ENCODE measurements at places on chromosomes 1 and 21.
A peak's percentile ranks its signal among the peaks of the same experiment; 100 is the strongest.

DNA sequence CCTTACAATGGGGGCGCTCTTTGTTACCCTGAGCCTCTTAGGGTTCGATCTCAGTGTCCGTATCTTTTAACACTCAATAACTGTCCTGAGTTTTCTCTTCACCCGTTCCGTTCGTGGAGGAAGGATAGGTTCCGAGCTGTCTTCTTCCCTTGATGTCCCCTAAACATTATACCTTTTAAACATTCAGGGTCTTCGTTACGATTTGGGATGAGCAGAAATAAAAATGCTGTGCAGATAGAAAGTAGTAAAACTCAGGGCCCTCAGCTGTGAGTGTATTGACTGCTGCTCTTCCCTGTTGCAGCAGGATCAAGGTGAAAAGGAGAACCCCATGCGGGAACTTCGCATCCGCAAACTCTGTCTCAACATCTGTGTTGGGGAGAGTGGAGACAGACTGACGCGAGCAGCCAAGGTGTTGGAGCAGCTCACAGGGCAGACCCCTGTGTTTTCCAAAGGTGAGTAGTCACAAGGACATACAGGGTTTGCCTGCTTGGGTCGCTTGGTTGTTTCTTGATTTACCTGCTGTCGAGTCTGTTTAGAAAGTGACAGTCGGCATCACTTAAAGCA lies 784 bp downstream of the RPL11 start:
- DNase-seq = no peak

DNA sequence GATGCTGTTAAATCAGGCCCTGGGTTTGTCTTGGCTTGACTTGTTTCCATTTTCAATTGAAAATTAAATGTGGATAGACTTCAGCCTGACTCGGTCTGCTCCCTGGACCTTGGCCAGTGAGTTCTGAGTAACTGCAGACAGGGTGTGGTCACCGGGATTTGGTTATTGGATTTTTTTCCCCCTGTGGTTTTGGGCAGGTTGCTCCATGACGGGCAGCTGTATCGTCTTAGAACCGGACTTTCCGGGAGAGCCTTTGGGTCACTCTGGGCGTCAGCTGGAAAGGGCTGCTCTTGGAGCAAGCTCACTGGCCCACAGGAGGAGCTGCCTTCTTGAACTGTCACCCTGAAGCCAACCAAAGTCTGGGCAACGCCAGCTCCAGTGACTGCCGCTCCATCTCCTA lies 75.0 kb downstream of the CLIC6 start:
- no peak for DNase-seq

DNA sequence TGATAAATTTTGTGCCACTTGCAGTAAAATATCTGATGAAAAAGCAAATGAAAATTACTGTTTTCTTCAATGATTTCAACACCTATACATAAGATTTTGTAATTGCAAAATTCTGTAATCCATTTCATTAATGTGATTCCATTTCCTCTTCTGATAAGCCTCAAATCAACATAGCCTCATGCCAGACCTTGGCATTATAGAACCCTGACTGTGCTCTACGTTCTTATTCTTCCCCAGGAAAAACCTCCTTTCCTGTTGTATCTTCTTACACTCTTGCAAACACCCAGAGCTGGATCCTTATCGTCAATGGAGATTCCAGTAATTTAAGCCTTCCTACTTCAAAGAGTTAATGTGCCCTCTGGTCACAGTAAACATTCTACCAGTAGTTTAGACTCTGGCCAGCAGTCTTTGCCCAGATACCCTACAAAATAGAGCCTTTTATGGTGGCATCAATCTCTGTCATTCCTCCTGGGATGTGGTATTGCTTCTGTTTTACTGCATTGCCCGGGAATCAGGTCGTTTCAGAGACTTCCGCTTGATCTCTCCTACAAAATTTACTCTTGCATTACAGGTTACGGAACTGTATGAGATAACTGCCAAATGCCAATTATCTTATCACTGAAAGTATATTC lies 48.5 kb upstream of the CHRM3 start:
- DNase-seq = no peak

DNA sequence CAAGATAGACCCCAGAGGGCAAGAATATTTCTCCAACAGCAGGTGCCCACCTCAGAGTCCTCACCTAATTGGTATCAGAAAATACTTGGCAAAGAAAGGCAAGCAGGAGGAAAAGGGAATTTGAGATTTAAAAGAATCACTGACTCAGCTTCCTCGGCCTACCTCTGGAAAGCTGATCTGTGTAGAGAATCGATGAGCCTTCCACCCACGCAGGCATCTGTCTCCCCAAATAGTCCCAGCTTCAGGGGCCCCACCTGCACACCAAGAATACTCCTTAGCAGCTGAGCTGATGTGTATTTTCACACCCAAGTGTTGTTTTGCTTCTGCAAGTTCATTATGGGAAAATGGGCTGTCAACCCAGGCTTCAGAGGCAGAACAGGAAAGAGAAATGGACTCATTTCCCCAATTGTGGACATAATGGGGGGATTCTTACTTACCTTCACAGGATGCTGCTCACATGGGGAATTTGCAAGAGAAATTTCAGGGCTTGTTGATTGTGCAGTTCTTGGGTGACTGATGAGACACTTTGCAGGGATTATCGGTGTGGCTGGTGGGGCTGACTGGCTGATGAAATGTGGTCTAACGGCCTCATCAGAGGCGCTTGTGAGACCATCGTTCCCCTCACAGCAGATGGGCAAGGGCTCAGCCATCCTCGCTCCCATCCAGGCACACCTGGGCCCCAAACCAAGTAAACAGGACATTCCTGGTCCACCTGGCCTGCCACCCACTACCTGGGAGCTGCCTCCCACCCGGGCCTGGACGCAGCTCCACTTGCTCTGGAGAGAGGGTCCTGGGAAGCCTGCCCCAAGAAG lies 436.3 kb downstream of the PTPRU start:
- DNase-seq = no peak

GRCh38 chr1:208243967-208244916 lies at the start of gene PLXNA2:
TSS of gene PLXNA2 (minus strand) at chr1:208244384. CDS start at chr1:208217922, 26,462 bp downstream.
- peak; percentile 38 for DNase-seq

GRCh38 chr1:22188914-22189313 lies 46.0 kb upstream of the WNT4 start:
- no peak for DNase-seq

DNA sequence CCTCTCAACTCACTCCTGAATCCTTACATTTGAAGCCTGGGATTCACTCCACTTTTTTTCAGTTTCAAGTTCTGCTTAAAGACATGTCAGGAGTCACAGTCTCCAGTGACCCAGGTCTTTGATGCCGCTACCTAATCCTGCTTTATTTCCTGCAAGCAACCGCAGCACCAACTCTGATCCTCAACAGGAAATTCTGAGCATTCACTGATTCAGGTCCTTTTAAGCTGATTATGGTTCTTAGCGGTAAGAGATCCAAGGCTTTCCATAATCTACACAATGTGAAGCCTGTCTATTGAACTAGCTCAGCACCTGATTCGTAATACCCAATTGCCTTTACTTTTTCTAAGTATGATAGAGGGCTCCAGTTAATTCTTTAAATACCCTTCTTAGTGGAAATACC lies 43.7 kb upstream of the PIGC start:
- no peak for DNase-seq

DNA sequence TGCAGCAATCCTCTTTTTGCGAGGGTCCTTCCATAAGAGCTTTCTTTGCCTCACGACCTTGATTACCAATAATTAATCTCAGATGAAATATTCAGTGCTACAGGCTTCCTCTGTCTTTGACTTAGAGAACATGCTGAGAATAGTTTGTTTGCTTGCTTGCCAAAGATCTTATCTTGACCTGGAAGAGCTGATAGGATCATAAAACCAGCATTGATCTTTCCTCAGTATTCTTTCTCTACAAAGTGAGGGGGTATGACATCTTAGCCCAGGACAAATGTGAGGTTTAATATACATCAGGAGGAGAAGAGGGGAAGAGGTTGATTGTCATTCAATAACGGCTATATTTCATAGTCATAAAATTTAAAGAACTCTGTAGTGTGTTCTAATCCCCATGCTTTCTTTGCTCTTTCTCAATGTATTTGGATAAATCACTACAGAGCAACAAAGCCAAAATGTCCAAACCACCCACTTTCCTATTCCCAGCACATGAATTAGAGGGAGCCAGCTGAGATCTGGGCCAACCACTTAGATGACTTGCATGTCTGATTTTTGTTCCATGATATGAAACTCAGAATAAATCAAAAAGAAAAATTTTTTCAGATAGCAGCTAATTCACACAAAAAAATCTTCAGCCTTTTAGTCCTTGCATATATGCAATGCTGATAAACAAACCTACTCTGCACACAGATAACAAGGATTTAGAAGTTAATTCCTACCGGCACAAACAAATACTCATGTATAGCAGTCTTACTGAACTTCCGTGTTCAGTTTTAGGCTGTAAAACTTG lies 50.5 kb upstream of the IPO9 start:
- no peak for DNase-seq

DNA sequence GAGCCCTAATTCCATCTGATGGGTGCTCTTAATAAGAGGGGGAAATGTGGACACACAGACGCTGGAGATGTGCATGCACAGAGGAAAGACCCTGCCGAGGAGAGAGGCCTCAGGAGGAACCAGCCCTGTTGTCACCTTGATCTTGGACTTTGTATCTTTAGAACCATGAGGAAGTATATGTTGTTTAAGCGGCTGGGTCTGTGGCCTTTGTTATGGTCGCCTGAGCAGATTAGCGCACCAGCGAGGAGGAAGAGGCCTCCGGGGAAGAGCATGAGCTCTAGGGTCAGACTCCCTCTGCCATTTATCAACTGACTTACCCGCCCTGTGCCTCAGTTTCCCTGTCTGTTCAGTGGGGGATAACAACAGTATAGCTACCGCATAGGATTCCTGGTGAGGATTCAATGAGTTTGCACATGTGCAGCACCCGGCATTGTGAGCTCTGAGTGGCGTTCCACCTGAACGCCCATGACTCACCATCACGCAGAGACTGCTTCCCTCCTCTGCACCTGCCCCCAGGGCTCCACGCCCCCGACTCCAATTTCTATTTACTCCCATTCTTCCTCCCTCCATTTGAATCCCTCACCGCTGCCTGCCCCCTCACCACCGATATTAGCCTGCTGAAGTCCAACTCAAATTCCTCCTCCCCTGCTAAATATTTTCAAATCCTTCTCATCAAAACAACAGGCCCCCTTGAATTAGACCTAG lies 67.2 kb downstream of the ATP5PO start:
- no peak for DNase-seq

- peak; percentile 66 for DNase-seq
Observed at GRCh38 chr1:110880708-110881374, 7.9 kb downstream of the CD53 start.

DNA sequence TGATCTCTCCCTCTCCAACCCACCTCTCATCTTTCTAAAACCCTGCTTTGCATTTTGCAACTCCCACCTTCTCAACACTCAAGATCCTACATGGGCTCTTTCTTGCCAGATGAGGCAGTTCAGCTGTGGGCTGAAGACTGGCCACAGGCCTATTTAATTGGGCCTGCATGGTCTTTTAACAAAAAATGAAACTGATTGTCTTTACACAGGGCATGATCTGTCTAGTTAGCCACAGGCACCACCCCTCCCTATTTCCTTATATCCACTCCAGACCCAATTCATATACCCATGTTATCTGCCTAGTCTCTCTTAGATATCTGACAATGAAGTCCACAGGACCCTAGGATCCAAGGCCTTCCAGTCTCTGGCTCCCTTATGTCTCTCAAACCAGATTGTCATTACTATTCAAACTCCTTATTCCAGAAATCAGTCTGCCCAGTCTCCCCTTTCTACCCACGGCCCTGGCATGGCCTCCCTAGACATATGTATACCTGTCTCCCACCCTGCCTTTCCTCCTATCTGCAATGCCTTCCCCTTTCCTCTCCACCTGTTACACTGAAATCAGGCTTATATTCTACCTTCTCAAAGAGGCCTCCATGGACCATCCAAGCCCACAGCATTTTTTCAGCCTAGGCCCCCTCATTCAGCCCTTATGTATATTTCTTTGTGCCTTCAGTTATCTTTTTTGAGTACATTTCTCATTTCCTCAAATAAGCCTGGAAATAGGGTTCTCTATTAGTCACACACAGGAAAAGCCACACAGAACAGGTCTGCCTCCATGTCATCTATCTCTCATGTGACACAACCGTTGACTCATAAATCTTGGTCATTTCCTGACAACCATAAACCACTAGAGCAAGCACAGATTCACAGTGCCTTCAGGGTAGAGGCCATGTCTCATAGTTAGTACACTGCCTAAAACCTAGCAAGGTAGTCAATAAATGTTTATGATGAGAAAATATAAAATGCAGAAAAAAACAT lies 39.0 kb downstream of the LPAR3 start:
- DNase-seq = peak; percentile 65

GRCh38 chr1:59678040-59678439 lies 136.7 kb upstream of the HOOK1 start:
- DNase-seq = no peak

GRCh38 chr1:17273096-17273495 lies 24.2 kb downstream of the PADI3 start:
- no peak for DNase-seq

GRCh38 chr21:46211786-46212720 lies 16.5 kb downstream of the LSS start:
- DNase-seq = no peak

- DNase-seq = no peak
Observed at GRCh38 chr21:40667967-40668366, 179.0 kb downstream of the DSCAM start.

DNA sequence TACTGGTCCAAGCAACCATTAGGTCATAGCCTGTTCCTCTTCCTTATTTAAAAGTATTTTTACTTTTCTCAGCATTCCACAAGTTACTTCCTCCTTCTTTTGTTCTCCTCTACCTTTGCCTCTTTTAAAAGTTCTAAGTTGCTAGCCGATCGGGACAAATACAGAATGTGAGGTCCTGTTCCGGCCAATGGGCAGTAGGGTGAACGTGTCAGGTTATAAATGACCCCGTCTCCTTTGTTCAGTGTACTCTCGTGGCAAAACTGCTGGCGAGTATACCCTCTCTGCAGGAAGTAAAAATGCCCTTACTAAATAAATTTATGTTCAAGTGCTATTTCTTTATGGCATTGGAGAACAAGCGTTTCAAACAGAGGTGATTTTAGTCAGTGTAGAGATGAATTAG lies 2.5 kb downstream of the ADCY10 start:
- DNase-seq = no peak

GRCh38 chr1:173052681-173053196 lies 2.0 kb upstream of the TNFSF18 start:
- no peak for DNase-seq

DNA sequence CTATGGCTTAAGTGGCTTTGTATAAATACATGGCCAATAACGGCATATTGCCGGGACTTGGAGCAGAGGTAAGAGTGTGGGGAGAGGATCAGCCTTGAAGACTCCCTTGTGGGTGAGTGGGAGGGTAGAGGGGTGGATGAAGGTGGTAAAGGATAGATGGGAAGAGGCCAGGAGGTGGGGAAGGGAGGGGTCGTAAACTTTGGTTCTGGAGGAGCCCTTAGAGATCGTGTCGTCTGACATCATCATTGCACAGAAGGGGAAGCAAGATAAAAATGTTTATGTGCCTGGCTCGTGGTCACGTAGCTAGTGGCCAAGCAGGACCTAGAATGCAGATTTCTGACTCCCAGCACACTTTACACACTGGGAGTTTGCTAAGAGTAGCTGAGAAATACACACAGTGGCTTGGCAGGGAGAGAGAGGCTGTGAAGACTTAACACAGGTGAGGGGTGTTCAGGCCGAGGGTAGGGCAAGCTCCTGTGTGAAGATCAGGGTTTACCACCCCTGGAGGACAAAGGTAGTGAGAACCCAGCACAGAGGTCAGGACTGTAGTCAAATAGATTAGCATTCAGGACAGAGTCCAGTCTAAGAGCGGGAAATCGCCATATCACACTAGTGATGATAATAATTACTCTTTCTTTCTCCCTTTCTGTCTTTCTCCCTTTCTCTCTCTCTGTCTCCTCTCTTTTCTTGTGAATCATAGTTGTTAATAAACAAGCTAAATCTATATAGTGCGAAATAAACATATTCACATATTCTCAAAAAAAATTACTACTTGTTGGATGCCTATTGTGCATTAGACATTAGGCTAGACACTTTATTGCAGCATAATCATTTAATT lies 75.5 kb downstream of the LRRC8D start:
- no peak for DNase-seq
